Large intestine (tissue), 12 donors: ENCODE measurements at places on chromosomes 16 and 17. TPM values are rescaled to one million over a fixed set of nuclear protein-coding genes. Genes with fewer than 3 reads are reported as not detected.
A peak's percentile ranks its signal among the peaks of the same experiment; 100 is the strongest.

GRCh38 chr17:64005734-64006167 is 7.6 kb downstream of the PRR29 start:
- H3K36me3 ChIP-seq: no peaks in the 10 kb centered on the region
- DNase-seq: peak; percentile 66
- no peak overlapping the region for H3K4me3 ChIP-seq
- no peak overlapping the region for H3K27ac ChIP-seq
- peaks cover 54% of the 10 kb centered on the region for H3K4me1 ChIP-seq

DNA sequence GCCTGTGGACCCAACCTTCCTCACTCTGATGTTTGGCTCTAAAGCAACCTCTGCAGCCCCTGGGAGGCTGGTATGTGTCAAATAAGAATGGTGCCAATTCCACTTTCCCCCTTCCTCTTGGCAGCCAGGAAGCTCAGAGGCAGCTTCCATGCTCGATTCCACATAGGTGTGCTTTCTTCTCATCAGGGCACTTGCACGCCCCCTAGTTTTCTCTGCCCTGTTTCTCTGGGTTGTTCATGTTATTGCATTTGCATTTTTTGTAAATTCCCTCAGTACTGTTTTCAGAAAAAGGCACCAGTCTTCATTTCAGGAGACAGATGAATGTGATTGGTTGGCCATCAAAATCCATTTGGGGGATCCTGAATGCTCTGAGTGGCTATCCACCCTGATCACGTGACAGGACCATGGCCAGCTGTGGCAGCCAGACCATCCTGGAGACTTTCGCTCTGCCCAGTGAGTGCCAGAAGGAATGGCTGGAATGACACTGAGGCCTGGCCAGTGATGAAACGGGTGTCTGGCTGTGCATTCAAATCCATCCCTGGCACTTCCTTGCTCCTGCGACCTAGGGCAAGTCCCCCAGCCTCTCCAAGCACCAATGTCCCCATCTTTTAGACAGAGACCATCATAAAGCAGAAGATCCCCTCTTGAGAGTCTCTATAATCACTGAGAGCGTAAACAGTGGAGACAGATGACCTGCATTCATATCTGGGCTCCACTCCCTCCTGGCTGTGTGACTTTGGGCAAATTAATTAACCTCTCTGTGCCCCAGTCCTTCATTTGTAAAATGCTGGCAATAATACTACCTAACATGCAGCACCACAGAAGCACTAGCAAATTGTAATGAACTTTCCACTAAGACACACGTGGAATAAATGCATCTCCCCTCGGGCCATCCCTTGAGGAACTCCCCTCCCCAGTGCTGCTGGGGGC is 56.4 kb downstream of the CNGB1 start:
- H3K36me3 ChIP-seq: no peaks in the 10 kb centered on the region
- H3K4me3 ChIP-seq: no peak overlapping the region
- H3K27ac ChIP-seq: no peak overlapping the region
- DNase-seq: no peak
- no peaks in the 10 kb centered on the region for H3K4me1 ChIP-seq

- no peak overlapping the region for H3K27ac ChIP-seq
- peaks cover 5% of the 10 kb centered on the region for H3K4me1 ChIP-seq
- no peaks in the 10 kb centered on the region for H3K27me3 ChIP-seq
- no peak for DNase-seq
- no peak overlapping the region for H3K4me3 ChIP-seq
- H3K36me3 ChIP-seq: peaks cover 48% of the 10 kb centered on the region
These were observed 43.9 kb upstream of the AQP8 start for GRCh38 chr16:25172831-25173230.

PIRT gene
- polyA plus RNA-seq: 6.5 TPM

- peaks cover 48% of the 10 kb centered on the region for H3K4me1 ChIP-seq
- H3K4me3 ChIP-seq: no peak overlapping the region
- DNase-seq: no peak
- no peaks in the 10 kb centered on the region for H3K27me3 ChIP-seq
- peaks cover 2% of the 10 kb centered on the region for H3K36me3 ChIP-seq
These were observed 77.8 kb downstream of the VMP1 start for GRCh38 chr17:59785091-59785799.

GRCh38 chr17:39219647-39220154 is 6.0 kb downstream of the STAC2 start:
- no peak overlapping the region for H3K4me3 ChIP-seq
- peaks cover under 1% of the 10 kb centered on the region for H3K4me1 ChIP-seq
- no peak for DNase-seq
- peaks cover 64% of the 10 kb centered on the region for H3K27me3 ChIP-seq
- H3K27ac ChIP-seq: no peak overlapping the region

ABCA6 gene
- polyA plus RNA-seq: 1.6 TPM

- H3K36me3 ChIP-seq: no peaks in the 10 kb centered on the region
- H3K4me1 ChIP-seq: peaks cover 15% of the 10 kb centered on the region
- H3K4me3 ChIP-seq: no peak overlapping the region
- H3K27ac ChIP-seq: no peak overlapping the region
These were observed 22.7 kb downstream of the TBX4 start for GRCh38 chr17:61474934-61475333.
